ENCODE measurements at places on chromosomes 13 and 19.

GRCh38 chr13:33110713-33111413 lies 94.6 kb downstream of the KL start:
- no peak for DNase-seq

- DNase-seq, result no peak
Measured at GRCh38 chr19:17227798-17228367, 1.9 kb downstream of the OCEL1 start.

GRCh38 chr13:77986713-77987112 lies 68.1 kb upstream of the EDNRB start:
- no peak for DNase-seq

DNA sequence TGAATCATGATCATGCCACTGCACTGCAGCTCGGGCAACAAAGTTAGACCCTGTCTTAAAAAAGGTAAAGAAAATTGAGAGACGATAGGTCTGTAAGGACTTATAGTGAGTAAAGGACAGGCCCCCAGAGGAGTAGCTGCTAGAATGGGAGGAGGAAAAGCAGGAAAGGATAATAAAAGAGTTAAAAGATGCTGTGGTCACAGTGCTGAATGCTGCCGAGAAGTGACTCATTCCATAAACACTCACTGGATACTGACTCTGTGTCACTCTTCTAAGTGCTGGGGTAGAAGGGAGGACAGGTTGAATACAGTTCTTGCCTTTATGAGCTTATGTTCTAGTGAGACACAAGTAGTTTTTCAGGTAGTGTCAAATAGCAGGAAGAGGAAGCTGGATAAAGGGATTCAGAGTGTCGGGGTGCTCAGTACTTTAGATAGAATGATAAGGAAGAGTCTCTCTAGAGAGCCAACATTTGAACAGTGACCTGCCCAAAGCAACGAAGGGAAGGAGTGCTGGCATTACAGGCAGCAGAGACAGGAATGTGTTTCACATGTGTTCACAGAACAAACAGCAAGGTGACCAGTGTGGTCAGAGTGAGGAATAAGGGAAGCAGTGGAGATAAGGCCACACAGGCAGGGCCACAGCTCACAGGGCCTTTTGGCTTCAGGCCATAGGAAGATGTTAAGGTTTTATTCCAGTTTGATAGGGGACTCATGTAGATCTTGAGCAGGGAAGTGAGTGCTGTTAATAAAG lies 1240.5 kb downstream of the UQCRFS1 start:
- DNase-seq, result no peak

DNA sequence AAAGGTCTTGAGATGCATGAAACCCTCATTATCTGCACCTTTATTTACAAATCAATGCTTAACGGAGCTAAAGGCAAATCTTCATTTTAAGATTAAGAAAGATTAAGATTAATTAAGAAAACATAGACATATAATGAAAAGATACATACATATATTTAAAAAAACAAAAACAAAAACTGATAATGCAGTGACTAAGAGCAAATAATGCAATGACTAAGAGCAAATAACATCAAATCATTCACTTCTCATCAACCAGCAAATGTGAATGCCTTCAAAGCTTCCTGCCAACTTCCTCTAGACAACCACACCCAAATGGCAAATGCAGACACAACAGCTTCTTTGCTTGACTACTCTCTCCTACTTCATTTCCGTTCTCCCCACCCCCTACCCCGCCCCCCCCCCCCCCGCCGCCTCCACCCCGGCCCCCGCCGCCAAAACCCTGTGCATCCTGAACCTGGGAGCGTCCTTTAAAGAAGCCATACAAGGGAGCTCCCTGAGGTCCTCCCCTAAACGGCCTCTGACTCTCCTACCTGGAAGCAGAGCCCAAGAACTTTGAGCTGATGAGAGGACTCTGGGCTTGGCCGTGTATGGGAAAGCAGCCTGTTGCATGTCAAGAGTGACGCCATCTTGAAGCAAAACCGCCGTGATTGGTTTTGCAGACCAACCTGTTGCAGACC lies 24.5 kb downstream of the TEX101 start:
- DNase-seq, result no peak

DNA sequence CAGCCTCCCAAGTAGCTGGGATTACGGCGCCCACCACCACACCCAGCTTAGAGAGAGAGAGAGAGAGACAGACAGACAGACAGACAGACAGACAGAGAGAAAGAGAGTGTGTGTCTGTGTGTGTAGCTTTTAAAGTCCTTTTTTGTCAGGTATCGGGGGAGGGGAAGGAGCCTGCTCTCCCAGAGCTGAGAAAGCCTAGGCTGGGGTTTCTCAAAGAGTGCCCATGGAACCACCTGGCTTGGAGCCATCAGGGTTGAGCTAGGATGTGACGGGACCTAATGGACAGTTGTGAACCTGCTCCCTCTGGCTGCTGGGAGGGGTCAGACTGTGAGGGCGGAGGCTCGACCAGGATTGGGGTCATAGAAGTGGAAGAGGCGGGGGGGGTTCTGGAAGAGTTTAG lies 16.6 kb downstream of the RFX1 start:
- no peak for DNase-seq

GRCh38 chr13:46577696-46578589 lies 25.0 kb downstream of the LRCH1 start:
- DNase-seq, result no peak

GRCh38 chr13:60213236-60213744 lies 49.6 kb upstream of the DIAPH3 start:
- no peak for DNase-seq

DNA sequence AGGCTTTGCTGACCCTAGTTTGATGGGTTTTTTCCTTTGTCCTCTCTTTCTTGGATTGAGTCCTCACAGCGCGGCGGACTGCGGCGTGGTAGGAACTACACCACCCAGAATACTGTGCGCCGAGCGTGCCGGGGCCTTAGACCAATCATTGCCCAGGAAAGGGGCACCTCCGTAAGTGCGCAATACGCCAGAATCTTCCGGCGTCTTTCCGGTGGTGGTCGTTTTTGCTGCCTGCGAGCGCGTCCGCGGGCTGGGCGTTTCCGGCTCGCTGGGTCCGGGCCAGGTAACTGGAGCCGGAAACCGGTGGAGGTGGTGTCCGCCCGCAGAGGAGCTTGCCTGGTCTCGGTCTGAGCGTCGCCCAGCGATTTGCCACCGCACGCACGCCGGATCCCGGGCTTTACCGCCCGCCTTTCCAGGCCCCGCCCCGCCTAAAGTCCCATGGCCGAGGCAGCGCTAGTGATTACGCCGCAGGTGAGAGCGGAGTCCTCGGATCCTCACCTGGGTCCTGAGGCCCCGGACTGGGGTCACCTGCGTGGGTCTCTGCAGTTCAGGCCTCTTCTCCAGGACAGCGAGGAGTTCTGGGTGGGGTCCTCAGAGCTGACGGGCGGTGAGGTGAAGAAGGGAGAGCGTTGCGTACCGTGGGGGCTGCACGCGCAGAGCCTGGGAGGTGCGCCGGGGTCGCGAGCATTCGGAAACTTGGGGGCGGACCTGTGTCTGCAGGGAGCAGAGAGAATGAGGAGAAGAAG lies at the start of gene ZNF549:
Gene ZNF549, plus strand, starts transcription at position 221 of the 746 bp plus-strand sequence. Its CDS starts 218 bp downstream, at position 439.
- DNase-seq, result peak; percentile 77

- DNase-seq, result no peak
Measured at GRCh38 chr19:18646535-18647370, 9.9 kb downstream of the KLHL26 start.

DNA sequence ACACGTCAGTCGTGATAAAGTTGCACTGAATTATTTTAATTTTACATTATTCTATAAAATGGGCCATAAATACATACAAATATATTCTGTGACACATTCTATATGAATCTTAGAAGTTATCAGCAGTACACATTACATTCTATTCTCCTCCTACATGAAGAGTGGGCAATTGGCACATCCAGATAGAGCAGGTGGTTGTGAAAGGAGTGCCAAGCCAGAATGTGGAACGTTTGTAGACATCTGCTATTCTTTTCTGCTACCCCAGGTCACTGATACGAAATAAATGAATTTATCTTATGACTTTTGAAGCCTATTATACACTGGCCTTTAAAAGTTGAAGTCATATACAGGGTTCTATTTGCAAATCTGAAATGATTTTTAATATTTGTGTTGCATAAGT lies 373.2 kb downstream of the PCDH17 start:
- no peak for DNase-seq

- no peak for DNase-seq
Measured at GRCh38 chr19:44803442-44804428, 5.2 kb upstream of the BCAM start.

DNA sequence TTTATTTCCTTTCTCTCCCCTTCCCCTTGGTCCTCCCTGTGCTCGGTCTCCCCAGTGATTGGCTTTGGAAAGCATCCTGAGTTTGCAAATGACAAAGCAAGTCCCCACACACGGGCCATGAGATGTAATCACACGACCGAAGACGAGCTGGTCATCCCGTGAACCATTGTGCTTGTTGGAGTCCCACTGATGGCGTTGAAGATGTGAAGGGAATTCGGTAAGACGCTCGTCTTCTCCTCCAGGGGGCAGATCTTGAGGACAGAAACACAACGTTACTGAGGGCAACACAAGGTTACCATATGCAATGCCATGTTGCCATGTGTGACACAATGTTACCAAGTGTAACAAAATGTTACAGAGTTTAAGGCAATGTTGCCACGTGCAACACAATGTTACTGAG lies 42.0 kb upstream of the SLC15A1 start:
- DNase-seq, result no peak

DNA sequence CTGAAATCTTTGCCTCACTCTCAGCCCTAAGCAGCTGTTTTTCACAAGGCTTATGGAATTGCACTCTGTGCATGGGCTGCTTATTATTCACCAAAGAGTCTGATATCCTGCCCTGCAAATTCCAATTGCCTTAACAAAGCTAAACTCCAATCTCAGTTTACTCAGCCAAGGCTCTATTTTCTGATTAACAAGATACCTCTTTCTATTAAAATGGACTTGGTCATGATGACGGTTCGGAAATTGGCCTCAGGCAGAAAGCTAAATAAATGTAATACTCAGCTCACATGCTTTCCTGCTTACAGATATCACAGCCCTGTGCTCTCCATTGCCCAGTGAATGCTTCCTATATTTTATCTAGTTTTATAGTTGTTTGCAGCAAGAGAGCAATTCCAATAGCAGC lies 1270.8 kb downstream of the PCDH9 start:
- no peak for DNase-seq

- no peak for DNase-seq
Measured at GRCh38 chr19:46967578-46968032, 52.0 kb upstream of the NPAS1 start.

DNA sequence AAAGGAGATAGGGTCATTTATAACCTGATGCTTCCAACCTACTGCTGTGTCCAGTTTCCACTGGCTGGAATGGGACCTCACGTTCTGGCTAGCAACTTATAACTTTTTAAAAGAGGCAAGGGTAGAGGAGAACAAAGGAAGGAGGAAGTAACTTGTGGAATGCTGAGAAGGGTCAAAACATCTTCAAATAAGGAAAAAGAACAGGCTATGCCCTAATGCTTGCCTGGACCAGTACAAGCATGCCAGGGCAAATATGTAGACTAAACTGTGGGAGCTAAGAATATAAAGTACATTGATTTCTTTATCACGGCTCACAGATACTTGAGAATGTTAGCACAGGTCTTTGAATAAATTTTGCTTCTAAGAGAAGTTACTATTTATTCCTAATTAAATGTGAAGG lies 1.5 kb upstream of the ZNF561 start:
- DNase-seq, result no peak

- no peak for DNase-seq
Measured at GRCh38 chr19:13920940-13921747, 15.1 kb downstream of the CC2D1A start.

GRCh38 chr19:45515807-45516401 lies 8.6 kb downstream of the VASP start:
- DNase-seq, result no peak

GRCh38 chr13:55069746-55070145 lies 2041.1 kb downstream of the OLFM4 start:
- DNase-seq, result no peak

- no peak for DNase-seq
Measured at GRCh38 chr13:21970172-21970571, 299.3 kb downstream of the FGF9 start.

GRCh38 chr19:53555352-53555751 lies 17.4 kb downstream of the ZNF331 start:
- no peak for DNase-seq

DNA sequence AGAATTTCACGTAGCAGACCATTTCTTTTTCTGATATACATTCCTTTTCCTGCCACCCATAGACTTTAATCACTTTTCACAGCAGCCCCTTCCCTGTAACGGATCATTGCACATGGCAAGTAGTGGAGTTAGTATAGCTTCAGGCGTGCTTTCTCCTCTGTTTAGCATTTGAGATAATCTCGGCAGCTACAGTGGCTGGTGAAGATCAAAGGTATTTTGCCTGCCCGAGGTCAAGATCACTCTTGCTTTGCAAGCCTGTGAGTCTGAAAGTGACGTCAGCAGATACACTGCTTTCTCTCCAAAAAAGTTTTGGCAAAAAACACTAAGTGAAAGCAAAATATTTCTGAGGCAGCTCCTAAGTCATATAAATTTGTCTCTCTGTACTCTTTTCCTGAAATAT lies 260.0 kb downstream of the NDFIP2 start:
- DNase-seq, result no peak

- no peak for DNase-seq
Measured at GRCh38 chr19:30393729-30394480, 21.7 kb downstream of the ZNF536 start.

DNA sequence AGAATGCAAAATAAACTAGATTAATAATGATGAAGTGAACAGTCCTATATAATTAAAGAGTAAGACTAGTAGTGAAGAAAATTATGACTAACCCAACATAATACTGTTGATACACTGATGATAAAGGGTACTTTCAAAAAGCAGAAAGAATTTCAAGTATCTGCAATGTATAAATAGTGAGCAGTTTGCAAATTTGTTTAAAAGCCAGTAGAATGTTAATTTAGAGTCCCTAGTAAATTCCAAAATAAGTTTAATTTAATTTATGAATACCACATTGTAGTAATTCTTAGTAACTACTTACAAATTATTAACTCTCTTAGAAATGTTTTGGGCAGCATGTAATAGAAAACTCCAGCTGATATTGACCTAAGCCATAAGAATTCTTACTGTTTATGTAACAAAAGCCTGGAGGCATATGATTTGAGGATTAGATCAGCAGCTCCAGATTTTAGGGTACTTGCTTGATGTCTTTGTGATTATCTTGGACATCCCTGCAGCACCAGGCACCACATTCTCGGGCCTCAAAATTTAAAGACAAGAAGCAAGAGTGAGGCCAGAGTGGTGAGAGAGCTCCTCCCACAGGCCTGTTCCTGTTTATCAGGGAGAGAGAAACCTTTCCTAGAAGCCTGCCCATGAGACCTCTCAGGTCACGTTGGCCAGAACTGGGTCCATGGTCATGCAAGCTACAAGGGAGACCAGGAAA lies 67.6 kb upstream of the TDRD3 start:
- no peak for DNase-seq

- no peak for DNase-seq
Measured at GRCh38 chr19:19744641-19745040, 11.7 kb upstream of the ZNF14 start.

DNA sequence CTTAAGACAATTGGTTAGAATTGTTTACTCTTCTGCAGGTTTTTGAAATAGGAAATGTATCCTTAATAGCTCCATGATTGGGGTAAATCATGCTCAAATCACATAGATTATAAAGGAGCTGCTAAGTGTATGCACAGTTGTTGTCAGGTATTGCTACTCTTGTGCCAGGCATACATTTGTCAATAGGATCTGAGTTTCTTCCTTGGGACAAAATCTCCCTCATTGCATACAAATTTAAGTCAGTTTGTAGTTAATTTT lies 109.3 kb upstream of the MLNR start:
- DNase-seq, result no peak

- DNase-seq, result no peak
Measured at GRCh38 chr13:107765724-107766401, 449.5 kb downstream of the LIG4 start.

GRCh38 chr19:15124572-15125231 lies 17.5 kb downstream of the SYDE1 start:
- no peak for DNase-seq

All from stimulated activated CD8-positive, alpha-beta memory T cell treated with anti-CD3 and anti-CD28 coated beads, Interleukin-7, amount 100 ng/mL, for 24 hours (primary cell).